ENCODE measurements at places on chromosomes 5 and 9.

DNA sequence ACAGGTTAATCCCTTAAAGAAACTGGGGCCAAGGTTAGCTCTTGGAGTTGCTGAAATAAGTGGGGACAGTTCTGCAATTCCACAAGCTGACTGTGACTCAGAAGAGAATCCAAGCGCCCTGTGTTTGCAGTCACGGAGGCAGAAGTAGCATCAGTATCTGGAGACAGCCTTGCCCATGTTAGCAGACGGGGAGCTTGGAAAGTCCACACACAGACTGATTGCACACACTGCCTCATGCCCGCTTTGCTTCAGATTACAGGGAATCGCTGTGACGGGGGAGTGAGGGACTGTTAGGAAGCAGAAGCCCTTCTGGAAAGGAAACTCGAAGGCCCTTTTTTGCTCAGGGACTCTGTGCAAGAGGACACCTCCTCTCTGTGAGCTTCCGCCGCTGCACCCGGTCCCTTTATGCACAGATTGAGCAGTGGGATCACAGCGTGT lies 30.9 kb upstream of the PPP1R26 start:
- no peak for DNase-seq

DNA sequence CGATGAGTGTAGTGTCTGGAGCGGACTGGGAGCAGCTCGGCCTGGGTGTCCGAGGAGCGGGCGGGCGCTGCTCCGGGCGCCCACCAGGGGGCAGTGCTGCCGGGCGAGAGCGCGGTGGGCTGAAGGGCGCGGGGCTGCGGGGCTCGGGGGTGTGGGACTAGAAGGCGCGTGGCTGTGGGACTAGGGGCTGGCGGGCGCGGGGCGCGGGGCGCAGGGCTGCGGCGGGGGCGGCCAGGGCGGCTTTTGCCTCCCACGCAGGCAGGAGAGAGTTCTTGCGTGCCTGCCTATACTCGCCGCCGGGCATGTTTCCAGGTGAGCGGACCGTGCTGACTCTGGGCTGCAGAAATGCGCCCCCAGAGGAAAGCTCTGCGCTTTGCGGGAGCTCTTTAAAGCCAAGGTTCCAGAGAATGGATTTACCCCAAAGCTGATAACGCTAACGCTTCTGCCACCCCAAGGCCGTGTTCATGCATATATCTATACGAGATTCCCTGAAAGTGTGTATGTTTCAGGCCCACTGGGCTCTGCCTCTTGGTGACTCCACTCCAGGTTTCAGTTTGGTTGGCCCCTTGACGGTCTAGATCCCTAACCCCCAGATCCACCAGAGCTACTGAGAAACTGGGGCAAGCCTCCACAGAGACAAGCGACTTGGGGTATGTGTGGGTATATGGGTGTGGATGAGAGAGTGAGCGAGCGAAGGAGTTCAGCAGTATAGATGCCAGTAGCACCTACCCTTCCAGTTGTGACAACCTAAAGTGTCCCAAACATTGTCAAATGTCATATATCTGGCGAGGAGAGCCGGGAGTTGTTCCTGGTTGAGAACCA lies 56.2 kb downstream of the ACER2 start:
- DNase-seq, result peak; percentile 64

GRCh38 chr9:92455217-92455616 lies 27.1 kb downstream of the ASPN start:
- no peak for DNase-seq

DNA sequence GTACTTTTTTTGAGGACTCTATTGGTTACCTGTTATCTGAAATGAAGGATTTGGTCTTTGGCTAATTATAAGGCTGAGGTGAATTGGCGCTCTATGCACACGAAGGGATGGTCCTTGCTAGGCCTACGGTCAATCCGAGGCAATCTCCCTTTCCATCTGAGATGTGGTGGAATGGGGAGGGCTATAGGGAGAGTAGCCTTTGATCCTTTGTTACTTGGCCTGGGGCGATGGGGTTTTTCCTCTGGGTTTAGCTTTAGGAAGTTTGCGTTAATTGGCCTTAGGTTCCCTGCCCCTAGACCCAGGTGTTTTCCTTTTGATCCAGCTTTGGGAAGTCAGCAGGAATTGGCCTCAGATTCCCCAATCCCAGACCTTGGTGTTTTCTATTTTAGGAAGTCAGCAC lies 102.1 kb upstream of the C9orf72 start:
- DNase-seq, result no peak

DNA sequence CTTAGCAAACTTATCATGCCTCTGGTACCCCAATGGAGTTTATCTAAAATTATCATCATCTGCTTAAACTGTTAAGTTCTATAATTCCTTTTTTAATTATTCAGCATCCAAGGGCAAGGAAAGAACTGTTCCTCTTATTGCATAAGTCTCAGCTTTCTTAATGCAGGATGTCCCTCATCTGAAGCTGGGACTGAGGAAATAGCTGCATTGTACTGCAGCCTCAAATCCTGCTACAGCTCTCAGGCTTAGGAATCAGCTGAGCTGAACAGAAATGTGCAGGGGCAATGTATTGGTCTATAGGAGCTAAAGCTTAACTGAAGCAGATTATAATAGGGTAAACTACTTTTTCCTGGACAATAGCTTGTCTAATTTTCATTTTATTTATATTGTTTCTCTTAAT lies 48.0 kb downstream of the HAPLN1 start:
- DNase-seq, result no peak

DNA sequence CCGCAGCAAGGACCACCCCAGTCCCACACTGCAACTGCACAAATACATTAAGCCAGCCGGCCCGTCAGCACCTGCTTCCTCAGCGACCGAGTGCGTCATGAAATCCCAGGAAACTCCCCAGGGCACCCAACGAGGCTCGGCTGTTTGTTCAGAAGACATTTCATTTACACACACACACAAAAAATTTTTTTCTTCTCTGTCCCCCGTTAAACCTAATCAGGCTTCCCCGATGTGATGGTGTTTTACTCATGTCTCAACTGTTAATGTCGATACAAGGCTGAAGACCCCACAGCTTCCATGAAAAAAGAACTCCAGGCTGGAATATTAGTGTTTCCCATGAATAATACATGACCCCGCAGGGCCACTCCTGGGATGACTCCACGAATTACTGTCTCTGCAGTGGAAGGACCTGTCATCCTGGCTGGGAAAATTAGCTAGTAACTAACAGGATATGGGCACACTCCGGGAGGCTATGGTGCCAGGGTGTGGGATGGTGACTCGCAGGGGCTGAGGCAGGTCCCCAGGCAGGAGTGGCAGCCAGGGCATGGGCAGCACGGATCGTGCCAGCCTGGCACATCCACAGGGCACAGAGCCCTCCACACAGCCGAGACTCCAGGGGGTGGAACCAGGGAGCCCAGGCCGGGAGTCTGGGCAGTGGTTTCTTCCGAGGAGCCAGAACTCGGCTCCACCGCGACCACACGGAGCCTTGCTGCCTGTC lies 102.4 kb downstream of the VAV2 start:
- DNase-seq, result no peak

- DNase-seq, result no peak
These were observed 4.8 kb downstream of the IL9 start for GRCh38 chr5:135890867-135891266.

- no peak for DNase-seq
These were observed 1153.0 kb upstream of the CDH18 start for GRCh38 chr5:21140987-21141386.

- no peak for DNase-seq
These were observed 18.2 kb upstream of the CEP120 start for GRCh38 chr5:123441408-123441807.

GRCh38 chr9:20573023-20573422 lies 49.3 kb downstream of the MLLT3 start:
- no peak for DNase-seq

DNA sequence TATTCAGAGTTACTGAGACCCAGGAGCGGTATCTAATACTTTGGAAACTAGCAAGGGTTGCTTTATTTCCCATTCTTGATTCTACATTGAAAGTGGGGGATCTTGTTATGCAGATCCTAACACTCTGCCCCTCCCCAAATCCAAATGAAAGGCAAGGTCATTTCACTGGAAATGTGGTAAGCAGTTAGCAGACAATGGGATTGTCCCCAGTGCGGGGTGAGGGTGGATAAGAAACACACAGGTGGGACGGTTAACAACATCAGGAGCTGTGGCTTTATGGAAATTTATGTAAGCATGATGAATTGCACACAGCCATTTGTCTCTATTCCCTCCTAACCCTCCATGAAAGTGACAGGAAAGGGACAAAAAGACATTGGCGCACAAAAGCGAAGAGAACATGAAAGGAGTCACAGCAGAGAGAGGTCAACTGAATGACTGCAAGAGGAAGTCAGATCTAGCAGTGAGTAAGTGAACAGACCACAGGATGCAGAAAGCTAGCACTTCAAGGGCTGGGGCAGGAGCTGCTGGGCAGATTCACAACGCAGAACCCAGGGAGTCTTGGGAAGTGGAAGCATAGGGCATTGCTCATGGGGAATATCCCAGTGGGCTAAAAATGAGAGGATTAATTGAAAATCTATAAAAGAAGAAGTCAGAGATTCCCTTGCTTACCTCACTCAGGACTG lies 184.4 kb downstream of the HSD17B3 start:
- DNase-seq, result no peak

GRCh38 chr5:76325326-76325725 lies 77.8 kb upstream of the IQGAP2 start:
- no peak for DNase-seq

- no peak for DNase-seq
These were observed 178.0 kb downstream of the GAPVD1 start for GRCh38 chr9:125439434-125440272.

- DNase-seq, result no peak
These were observed 6.4 kb upstream of the DCTN4 start for GRCh38 chr5:150765011-150765798.

DNA sequence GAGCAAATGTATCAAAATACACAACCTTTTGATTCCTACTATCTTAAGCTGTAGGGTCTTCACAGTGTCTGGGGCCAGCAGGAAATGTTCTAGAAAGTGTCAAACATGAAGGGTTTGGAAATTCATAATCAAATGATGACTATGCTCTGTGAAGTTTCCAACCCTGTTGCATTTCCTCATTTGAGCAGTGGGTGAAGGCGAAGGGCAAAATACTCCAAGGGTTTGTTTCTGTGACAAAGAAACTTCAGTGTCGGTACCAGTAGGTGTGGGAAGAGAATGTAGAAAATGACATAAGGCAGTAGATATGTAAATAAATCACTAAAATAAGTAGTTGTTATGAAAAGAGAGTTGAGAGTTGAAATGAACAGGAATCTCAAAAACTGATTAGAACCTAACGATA lies 576 bp downstream of the ALDOB start:
- no peak for DNase-seq

DNA sequence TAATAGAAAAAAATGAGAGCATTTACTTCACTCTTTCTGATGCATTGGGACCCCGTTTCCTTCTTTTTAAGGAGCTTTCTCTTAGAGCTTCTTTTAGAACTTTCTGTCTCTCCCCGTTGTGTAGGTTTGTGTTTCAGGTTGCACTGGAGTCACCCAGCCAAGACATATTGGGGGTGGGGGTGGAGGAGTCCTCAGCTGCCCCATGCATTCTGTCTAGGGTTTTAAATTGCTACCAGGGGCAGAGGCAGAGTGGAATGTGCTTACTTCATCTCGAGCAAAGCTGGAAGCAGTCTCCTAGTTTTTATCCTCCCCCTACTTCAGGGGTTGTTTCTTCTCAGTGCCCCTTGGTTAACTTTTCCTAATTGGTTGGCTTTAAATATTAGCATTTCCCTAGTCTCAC lies 9.4 kb downstream of the OR2K2 start:
- DNase-seq, result no peak

GRCh38 chr9:127991017-127991756 lies 10.4 kb upstream of the EEIG1 start:
- no peak for DNase-seq

- DNase-seq, result no peak
These were observed 52.8 kb upstream of the LRRTM2 start for GRCh38 chr5:138927979-138928378.

DNA sequence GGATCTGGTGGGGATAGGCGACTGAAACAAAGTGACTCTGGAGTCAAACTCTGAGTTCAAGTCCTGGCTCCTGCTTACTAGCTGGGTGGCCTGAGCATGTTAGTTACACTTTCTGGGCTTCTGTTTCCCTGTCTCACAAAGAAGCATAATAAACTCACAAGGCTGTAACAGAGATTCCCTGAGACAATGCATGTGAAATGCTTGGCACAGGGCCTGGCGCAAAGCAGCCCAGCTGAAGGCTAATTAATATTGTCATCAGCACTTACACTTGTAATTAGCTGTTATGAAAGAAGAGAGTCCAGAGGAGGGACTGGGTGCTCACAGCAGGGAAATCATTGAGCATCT lies 64.1 kb upstream of the SPOCK1 start:
- no peak for DNase-seq

GRCh38 chr5:39518516-39518915 lies 93.7 kb upstream of the DAB2 start:
- no peak for DNase-seq

DNA sequence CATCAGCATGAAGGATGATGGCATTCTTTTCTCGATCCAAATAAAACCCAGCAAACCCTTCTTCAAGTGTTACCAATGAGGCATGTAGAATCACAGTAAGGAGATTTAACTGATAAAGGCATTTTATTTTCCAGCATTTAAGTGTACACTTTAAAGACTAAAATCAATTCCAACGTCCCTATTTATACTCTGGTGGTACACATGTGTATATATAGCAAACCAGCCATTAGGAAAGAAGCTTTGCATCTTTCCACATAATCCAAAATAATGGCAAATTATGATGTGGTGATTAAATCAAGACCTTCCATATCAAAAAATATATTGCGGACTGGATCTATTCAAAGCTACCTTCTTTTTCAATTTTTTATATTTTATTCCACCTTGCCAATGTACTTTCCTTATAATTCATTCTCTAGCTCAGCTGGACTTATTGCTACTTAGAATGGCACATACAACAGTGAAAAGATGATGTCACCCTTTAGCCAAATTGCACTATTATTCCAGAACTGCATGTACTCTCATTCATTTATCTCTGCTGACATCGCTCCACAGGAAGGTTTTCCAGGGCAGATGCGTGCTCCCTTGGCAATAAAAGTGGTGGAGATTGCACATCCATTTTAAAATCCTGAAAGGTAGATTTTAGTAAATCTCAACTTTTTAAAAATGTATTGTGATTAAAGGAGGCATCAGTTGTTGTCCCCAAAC lies 63.3 kb upstream of the SLC30A5 start:
- no peak for DNase-seq

GRCh38 chr5:11239261-11240015 lies 478.4 kb upstream of the DAP start:
- no peak for DNase-seq
